ENCODE measurements at places on chromosomes 11 and 22. TPM values are rescaled to one million over a fixed set of nuclear protein-coding genes. Genes with fewer than 3 reads are reported as not detected.

RAPSN gene
- not detected for total RNA-seq

PLAAT2 gene
- not detected for total RNA-seq

- no peak for DNase-seq
Measured at GRCh38 chr11:12134236-12134585, 23.8 kb downstream of the MICAL2 start.

- DNase-seq, result no peak
Measured at GRCh38 chr11:72723508-72723907, 28.7 kb downstream of the ARAP1 start.

- DNase-seq, result no peak
Measured at GRCh38 chr11:75133976-75134375, 16.9 kb upstream of the SLCO2B1 start.

GRCh38 chr11:75945947-75946346, 130.9 kb downstream of the UVRAG start:
- DNase-seq, result no peak

GRCh38 chr11:117814766-117815261, 9.7 kb downstream of the FXYD2 start:
- no peak for DNase-seq

DNA sequence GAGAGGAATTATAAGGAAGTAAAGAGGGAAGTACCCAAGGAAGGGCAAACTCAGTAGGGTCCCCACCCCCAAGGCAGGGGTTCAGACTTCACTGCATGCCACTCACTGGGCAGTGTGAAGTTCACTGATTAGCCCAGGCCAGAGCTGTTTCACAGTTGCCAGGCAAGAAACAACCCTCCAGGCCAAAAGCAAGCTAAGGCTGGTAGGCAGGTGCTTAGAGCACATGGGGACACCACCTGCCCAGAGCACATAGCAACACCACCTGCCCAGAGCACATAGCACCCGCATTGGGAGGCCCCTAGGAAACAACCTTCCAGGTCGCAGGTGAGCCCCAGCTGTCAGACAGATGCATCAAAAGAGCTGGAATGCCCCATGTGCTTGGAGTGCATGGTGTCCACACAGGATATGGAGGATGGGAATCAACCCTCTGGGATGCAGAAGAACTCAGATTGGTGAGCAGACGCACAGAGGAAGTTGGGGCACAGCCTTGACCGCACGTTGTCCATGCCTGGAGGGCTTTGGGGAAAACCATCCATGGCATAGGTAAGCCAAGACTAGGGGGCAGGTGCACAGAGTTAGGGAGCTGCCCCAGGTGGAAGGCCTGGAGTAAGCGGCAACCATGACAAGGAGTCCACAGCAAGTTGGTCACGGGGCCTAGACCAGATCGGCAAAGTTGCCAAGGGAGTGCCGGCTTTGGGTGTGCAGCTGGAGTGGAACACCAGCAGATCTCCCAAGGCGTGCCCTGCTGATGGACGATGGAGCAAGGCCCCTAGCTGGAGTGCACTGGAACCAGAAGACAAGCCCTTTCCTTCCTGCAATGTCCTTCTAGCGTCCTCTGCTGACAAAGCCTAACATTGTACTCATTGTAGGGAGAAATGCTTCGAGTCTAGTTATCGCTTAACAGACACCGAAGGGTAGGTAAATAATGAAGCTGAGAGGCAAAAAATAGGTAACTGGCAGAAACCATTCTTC, 7.8 kb upstream of the TMEM216 start:
- DNase-seq, result no peak
